Activated T-cell treated with anti-CD3 and anti-CD28 coated beads for 1 hour (primary cell): ENCODE measurements at places on chromosomes 4 and X.

- DNase-seq, result no peak
These were observed 72.4 kb upstream of the JADE1 start for GRCh38 chr4:128737098-128737513.

- no peak for DNase-seq
These were observed 1.3 kb downstream of the ANAPC4 start for GRCh38 chr4:25378437-25378743.

DNA sequence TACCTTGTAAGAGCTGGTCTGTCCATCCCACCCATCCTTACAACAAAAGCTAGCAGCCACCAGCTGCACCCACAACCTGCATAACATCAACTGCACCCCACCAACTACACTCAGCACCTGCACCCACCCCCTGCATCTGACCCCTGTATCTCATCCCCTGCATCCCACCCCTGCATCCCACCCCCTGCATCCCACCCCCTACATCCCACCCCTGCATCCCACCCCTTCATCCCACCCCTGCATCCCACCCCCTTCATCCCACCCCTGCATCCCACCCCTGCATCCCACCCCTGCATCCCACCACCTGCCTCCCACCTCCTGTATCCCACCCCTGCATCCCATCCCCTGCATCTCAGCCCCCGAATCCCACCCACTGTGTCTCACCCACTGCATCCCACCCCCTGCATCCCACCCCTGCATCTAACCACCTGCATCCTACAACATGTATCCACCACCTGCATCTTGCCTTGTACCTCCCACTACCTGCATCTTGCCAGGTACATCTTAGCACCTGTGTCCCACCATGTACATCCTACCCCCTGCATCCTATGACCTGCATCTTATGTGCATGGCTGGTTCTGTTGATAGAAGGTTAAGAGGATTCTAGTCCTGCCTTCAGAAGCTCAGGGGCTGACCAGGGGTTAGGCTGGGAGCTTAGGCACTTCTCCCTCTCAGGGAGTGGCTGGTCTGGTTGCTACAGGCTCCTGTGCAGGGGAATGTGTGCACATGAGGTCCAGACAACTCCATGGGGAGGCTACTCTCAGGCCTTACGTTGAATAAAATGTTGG is 9.4 kb downstream of the TMEM271 start:
- no peak for DNase-seq

- peak; percentile 41 for DNase-seq
These were observed 7.6 kb downstream of the DLG3 start for GRCh38 chrX:70452143-70452733.

- no peak for DNase-seq
These were observed 3.1 kb upstream of the PPP2R2C start for GRCh38 chr4:6475492-6476020.

DNA sequence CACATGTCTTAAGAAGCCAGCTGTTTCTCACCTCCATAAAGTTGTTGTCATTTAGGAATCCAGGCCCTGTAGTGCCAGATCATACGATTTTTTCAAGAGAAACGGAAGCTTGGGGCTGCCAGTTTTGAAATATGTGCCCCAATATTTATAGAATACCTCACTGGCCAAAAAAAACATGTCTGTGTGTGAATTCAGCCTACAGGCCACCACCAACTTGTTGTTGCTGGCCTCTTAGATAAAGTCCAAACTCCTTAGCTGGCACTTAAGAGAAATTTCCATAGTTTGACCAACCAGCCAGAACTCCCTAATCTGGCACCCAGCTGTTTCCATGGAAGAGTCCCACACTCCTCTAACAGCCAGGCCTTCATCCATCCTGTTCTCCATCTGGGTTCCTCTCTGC is 74.1 kb downstream of the WDR19 start:
- no peak for DNase-seq

DNA sequence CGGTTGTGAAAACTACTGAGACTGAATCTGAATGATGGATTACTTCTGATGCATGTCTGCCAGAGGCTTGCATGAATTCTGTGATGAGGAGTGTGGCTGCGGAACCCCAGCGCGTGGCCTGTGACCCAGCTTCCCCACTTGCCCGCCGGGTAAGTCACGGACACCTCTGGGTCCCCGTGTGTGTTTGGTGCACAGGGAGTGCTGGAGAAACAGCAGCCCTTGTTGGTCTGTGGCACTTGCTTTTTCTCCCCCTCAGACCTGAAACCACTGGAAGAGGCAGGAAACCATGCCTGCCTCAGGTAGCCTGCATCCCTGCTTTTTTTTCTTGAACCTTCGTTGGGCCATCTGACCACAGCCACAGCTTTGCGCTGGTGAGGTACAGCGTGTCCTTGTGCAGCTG is 51.9 kb upstream of the TADA2B start:
- DNase-seq, result no peak

DNA sequence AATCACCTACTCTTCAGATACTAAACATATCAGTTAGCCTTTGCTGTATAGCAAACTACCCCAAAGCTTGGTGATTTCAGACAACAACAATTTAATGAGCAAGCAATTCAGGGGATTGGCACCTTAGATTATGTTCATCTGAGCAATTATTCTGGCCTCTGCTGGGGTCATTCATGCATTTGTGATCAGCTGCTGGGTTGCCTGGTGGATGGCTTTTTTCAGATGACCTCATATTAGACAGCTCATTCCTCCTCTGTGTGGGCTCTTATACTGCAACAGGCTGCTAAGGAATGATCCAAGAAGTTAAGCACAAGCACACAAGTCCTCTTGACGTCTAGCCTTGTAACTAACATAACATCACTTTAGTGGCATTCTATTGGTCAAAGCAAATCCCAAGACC is 153.0 kb upstream of the PPP1R2C start:
- DNase-seq, result no peak

- DNase-seq, result no peak
These were observed 8.1 kb upstream of the KLHL2 start for GRCh38 chr4:165199286-165199685.

GRCh38 chr4:128427832-128428366 is 140.3 kb upstream of the PGRMC2 start:
- no peak for DNase-seq

GRCh38 chr4:88178626-88179231 is 20.3 kb upstream of the ABCG2 start:
- no peak for DNase-seq
